ENCODE measurements at places on chromosomes 12 and 14.

DNA sequence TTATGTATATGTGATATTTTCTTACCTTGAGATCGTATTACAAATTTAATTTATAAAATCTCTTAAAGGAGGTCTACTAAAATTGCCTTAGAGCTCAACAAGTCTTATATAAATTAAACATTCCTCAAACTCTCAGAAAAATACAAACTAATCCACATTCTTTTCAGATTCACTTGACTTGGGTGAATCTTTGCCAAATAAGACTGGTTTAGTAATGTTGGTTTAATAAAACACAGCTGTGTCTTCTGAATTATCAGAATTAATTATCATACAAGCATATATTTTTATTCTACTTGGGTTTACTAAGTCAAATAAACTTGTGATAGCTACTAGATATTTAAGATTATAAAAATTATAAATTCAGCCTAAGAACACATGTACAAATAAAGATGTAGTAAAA lies 13.3 kb downstream of the GLIPR1L2 start:
- no peak for DNase-seq

- no peak for DNase-seq
These were observed 37.1 kb downstream of the MDM2 start for GRCh38 chr12:68844788-68845695.

- DNase-seq, result peak; percentile 34
These were observed 37.5 kb downstream of the CHST11 start for GRCh38 chr12:104494137-104494792.

DNA sequence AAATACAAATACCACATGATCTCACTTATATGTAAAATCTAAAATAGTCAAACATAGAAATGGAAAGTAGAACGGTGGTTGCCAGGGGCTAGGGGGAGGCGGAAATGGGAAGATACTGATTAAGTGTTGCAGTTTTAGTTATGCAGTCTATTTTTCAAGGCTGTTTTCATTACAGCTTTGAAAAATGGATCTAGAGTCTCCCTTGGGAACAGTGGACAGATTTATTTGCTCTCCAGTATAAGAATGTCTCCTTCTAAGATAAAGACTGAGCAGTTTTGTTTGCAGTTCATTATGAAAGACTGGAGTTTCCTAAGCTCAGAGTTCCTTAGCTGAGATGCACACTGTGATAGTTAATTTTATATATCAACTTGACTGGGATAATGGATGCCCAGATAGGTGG lies 202.5 kb downstream of the KLHL28 start:
- no peak for DNase-seq

DNA sequence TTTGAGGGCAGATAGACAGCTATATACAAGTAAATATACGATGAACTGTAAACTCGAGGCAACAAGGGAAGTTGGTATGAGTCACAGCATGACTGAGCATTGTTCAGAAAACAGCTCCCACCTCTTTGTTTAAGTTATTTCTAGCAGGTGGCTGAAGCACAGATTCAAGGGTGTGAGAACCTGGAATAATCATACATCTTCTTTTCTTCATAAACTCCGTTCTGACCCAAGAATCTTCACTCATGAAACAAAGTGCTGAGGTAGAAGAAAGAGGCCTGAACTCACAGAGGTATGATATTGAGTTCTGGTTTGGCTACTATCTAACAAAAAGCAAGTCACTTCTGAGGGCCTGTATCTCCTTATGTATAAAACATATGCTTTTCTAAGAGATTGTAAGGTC lies 364.1 kb upstream of the KITLG start:
- DNase-seq, result peak; percentile 47

DNA sequence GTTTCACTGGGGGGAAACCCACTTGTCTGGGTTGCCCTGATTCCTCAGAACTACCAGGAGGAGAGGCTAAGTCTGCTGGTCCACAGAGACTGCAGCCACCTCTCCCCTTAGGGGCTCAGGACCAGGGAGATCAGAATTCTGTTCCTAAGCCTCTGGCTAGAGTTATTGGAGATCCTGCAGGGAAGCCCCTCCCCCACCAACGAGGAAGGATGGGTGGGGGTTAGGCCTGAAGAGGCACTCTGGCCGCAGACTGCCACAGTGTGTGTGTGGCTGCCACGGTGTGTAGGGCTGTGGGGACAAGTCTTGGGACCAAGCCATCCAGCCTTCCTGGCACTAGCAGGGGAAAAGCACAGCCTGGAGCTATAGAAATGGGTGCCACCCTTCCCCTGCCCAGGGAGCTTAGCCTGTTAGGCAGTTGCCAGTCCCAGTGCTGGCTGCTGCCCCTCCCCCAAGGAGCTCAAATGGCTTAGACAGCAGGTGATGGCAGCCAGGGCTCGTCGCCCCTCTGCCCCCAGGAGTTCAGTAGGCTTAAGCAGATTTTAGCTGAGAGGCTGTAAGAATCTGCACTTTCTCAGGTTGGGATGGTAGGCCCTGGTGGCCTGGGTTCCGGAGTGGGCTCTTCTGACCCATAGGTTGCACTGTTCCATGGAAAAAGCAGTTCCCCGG lies 107.7 kb downstream of the ERGIC2 start:
- no peak for DNase-seq
